Chondrocyte (in vitro differentiated cells): ENCODE measurements at places on chromosomes 5 and 9. TPM values are rescaled to one million over a fixed set of nuclear protein-coding genes. Genes with fewer than 3 reads are reported as not detected.
A peak's percentile ranks its signal among the peaks of the same experiment; 100 is the strongest.

The CRHBP gene
- 0.40 TPM in 1 of 3 replicates, not detected in the others for total RNA-seq

The GABRA1 gene
- not detected in 3 replicates for total RNA-seq

The NTNG2 gene
- total RNA-seq, result 3.0 to 4.8 TPM (median 3.4 TPM) in 3 replicates

The ELOVL7 gene
- total RNA-seq, result 0.22 to 0.40 TPM (median 0.28 TPM) in 3 replicates

The DBH gene
- not detected in 3 replicates for total RNA-seq

The ATP10B gene
- not detected in 3 replicates for total RNA-seq

The IRX1 gene
- total RNA-seq, result 2.3 to 9.8 TPM (median 2.9 TPM) in 3 replicates

The HSPB3 gene
- 0.37 to 4.8 TPM (median 0.46 TPM) in 3 replicates for total RNA-seq

The AIF1L gene
- total RNA-seq, result 4.1 to 33.1 TPM (median 30.1 TPM) in 3 replicates

GRCh38 chr9:123324767-123325183 lies 31.2 kb upstream of the CRB2 start:
- no peak overlapping the region for H3K4me3 ChIP-seq
- H3K36me3 ChIP-seq, result no peaks in the 10 kb centered on the region
- DNase-seq, result no peak
- H3K27me3 ChIP-seq, result peaks cover 6% of the 10 kb centered on the region

GRCh38 chr5:8650186-8650585 lies 781.2 kb downstream of the MTRR start:
- H3K4me1 ChIP-seq, result peaks cover 12% of the 10 kb centered on the region
- no peak for DNase-seq
- no peak overlapping the region for H3K4me3 ChIP-seq
- no peaks in the 10 kb centered on the region for H3K27me3 ChIP-seq
- H3K27ac ChIP-seq, result no peak overlapping the region

- H3K27ac ChIP-seq, result peak overlapping the region; percentile 74
- DNase-seq, result no peak
- H3K4me3 ChIP-seq, result no peak overlapping the region
- H3K36me3 ChIP-seq, result peaks cover 7% of the 10 kb centered on the region
- no peaks in the 10 kb centered on the region for H3K27me3 ChIP-seq
Measured at GRCh38 chr9:133864011-133864410, 125.9 kb upstream of the SARDH start.

DNA sequence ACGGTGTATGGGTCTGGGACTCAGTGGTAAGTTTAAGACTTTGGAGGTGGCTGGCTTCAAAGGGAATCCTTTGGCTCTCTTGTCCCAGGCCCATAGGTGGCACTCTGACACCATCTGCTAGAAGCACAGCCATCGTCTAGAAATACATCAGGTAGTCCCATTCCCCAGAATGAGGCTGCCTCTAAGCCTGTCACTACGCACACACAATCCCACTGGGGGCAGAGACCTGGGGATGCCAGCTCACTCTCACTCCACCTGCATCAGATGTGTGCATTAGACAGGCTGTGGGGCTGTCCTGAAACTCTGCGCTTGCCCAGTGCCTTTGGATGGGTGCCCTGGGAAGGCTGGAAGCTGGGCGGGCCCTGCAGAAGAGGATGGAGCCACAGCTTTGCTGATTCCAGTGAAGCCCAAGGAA lies 127.5 kb upstream of the PANK3 start:
- H3K27ac ChIP-seq, result no peak overlapping the region
- H3K27me3 ChIP-seq, result no peaks in the 10 kb centered on the region
- H3K36me3 ChIP-seq, result peaks cover 13% of the 10 kb centered on the region
- H3K4me1 ChIP-seq, result no peaks in the 10 kb centered on the region

GRCh38 chr9:37284636-37285035 lies 137.9 kb upstream of the GRHPR start:
- no peak for DNase-seq
- peaks cover 5% of the 10 kb centered on the region for H3K36me3 ChIP-seq
- H3K4me1 ChIP-seq, result peaks cover 37% of the 10 kb centered on the region
- no peak overlapping the region for H3K4me3 ChIP-seq
- peak overlapping the region; percentile 87 for H3K27ac ChIP-seq
- no peaks in the 10 kb centered on the region for H3K27me3 ChIP-seq

DNA sequence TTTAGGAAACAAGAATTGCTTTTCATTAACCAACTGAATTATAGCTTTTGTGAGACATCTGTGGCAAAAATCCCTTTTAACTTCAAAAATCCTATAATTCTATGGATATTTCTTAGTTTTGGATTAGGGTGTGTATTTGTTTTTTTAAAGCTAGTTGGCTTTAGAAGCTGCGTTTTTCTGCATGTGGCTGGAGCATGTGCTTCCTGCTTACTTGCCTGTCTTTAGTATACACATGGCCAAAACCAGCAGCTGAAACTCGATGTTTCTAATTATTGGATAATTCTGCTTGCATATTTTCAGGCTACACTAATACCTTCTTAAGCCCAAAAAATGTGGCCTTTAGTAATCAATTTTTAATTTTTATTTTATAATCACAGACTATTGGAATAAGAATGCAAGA lies 8.9 kb downstream of the RECK start:
- H3K4me1 ChIP-seq, result peaks cover 42% of the 10 kb centered on the region
- DNase-seq, result no peak
- H3K27me3 ChIP-seq, result no peaks in the 10 kb centered on the region
- H3K27ac ChIP-seq, result no peak overlapping the region
- H3K4me3 ChIP-seq, result no peak overlapping the region

- no peaks in the 10 kb centered on the region for H3K27me3 ChIP-seq
- H3K4me1 ChIP-seq, result peaks cover 35% of the 10 kb centered on the region
- DNase-seq, result no peak
- no peak overlapping the region for H3K4me3 ChIP-seq
- H3K36me3 ChIP-seq, result peaks cover 5% of the 10 kb centered on the region
Measured at GRCh38 chr9:22079873-22080341, 70.8 kb upstream of the CDKN2B start.

GRCh38 chr5:40991168-40991980 lies 79.8 kb downstream of the MROH2B start:
- H3K27ac ChIP-seq, result no peak overlapping the region
- H3K4me1 ChIP-seq, result no peaks in the 10 kb centered on the region
- no peak overlapping the region for H3K4me3 ChIP-seq
- H3K36me3 ChIP-seq, result no peaks in the 10 kb centered on the region
- H3K27me3 ChIP-seq, result peaks cover 5% of the 10 kb centered on the region

DNA sequence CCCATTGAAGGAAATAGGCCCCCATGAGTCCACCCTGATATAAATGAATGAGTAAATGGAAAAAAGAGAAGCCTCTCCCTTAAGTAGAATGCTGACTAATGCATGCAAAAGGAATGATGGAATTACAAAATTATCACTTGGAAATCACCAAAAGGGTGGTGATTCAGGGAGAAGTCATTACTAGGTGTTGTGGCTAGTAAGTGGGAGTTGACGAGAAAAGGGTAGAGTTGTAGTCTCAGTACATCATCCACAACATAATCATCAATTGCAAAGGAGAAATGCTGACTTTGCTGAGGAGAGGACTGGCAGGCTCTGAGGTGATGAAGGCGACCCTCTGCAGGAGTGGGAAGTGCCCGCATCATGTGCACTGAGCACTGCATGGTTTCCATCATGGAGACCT lies 201.5 kb upstream of the S1PR3 start:
- peaks cover 17% of the 10 kb centered on the region for H3K27me3 ChIP-seq
- no peak overlapping the region for H3K27ac ChIP-seq
- DNase-seq, result no peak
- peaks cover 11% of the 10 kb centered on the region for H3K4me1 ChIP-seq
- H3K36me3 ChIP-seq, result peaks cover 1% of the 10 kb centered on the region

GRCh38 chr5:87103616-87104287 lies 163.9 kb upstream of the RASA1 start:
- no peak for DNase-seq
- H3K4me3 ChIP-seq, result no peak overlapping the region
- peaks cover 8% of the 10 kb centered on the region for H3K4me1 ChIP-seq
- H3K27ac ChIP-seq, result no peak overlapping the region
- H3K27me3 ChIP-seq, result no peaks in the 10 kb centered on the region

- no peaks in the 10 kb centered on the region for H3K27me3 ChIP-seq
- H3K4me1 ChIP-seq, result peaks cover 30% of the 10 kb centered on the region
- no peaks in the 10 kb centered on the region for H3K36me3 ChIP-seq
- H3K27ac ChIP-seq, result peak overlapping the region; percentile 5
Measured at GRCh38 chr9:3954331-3955304, 345.2 kb downstream of the GLIS3 start.

- H3K36me3 ChIP-seq, result peaks cover 46% of the 10 kb centered on the region
- no peaks in the 10 kb centered on the region for H3K27me3 ChIP-seq
- peaks cover 10% of the 10 kb centered on the region for H3K4me1 ChIP-seq
- no peak overlapping the region for H3K27ac ChIP-seq
- no peak overlapping the region for H3K4me3 ChIP-seq
Measured at GRCh38 chr9:114375386-114376175, 12.2 kb downstream of the AKNA start.

DNA sequence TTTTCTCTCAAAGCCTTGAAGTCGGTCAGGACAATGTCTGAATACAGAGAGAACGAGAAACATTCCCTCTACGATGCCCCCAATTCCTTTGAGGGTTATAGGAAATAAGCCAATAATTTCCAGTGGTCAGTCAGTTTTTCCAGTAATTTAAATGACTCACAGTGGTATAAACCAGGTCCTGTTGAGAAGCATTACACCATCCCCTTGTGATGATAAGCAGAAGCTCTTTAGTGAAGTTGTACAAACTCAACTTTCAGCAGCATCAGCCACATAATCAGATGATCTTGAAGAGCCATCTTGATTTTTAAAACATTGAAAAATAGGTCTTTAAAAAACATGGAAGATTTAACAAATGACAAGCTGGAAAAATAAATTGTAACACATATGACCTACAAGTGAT lies 173.9 kb upstream of the ZNF462 start:
- no peak overlapping the region for H3K27ac ChIP-seq
- DNase-seq, result no peak
- H3K4me1 ChIP-seq, result peaks cover 8% of the 10 kb centered on the region

DNA sequence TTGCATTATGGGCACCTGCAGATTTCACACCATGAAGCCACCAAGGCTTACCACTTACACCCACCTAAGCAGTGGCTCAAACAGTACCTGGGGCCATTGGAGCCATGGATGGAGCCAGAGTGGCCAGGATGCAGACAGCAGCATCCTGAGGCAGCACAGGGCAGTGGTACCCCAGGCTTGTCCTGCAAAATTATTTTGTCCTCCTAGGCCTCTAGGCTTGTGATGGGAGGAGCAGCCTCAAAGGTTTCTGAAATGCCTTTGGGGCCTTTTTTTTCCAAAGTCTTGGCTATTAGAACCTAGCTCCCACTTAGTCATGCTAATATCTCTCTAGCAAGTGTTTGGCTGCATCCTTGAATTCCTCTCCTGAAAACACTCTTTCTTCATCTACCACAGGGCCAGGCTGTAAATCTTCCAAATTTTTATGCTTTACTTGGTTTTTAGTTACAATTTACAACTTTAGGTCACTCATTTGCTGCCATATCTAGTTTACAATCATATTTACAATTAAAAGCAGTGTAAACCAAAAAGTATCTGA lies 15.7 kb downstream of the TMC1 start:
- DNase-seq, result no peak
- H3K4me3 ChIP-seq, result no peak overlapping the region
- no peak overlapping the region for H3K27ac ChIP-seq

GRCh38 chr9:96618209-96619123 lies 1.2 kb downstream of the CDC14B start:
- peak overlapping the region; percentile 75 for H3K27ac ChIP-seq
- no peak for DNase-seq
- no peaks in the 10 kb centered on the region for H3K36me3 ChIP-seq
- H3K4me1 ChIP-seq, result peaks cover 27% of the 10 kb centered on the region
- no peaks in the 10 kb centered on the region for H3K27me3 ChIP-seq

GRCh38 chr9:121289772-121290370 lies 21.9 kb downstream of the GSN start:
- H3K4me1 ChIP-seq, result peaks cover 54% of the 10 kb centered on the region
- H3K36me3 ChIP-seq, result peaks cover 4% of the 10 kb centered on the region
- peak overlapping the region; percentile 96 for H3K27ac ChIP-seq

DNA sequence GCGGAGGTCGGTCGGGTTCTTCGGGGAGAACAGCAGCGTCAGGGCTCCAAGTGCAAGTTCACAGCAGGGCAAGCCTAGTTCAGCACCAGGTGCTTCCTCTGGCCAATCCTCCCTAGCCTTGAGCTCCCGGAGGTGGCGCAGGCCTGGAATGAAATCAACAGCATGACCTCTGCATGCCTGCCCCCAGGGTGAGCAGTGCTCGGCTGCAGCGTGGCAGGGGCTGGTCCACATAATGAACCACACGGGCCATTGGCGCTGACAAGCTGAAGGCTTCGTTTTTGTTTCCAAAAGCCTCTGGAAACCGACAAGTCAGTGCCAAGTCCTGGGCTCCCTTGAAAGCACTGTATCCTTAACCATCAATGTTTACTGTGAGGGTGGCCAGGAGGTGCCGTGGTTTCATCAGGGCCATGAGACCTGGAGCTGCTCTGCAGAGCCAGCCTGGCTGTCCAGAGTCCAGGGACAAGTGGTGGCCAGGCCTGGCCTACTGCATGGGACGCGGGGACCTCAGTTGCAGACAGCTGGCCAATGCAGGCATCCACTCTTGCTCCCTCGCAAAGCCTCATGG lies 2.1 kb upstream of the INPP5E start:
- DNase-seq, result no peak
- H3K27me3 ChIP-seq, result no peaks in the 10 kb centered on the region
- H3K27ac ChIP-seq, result no peak overlapping the region

DNA sequence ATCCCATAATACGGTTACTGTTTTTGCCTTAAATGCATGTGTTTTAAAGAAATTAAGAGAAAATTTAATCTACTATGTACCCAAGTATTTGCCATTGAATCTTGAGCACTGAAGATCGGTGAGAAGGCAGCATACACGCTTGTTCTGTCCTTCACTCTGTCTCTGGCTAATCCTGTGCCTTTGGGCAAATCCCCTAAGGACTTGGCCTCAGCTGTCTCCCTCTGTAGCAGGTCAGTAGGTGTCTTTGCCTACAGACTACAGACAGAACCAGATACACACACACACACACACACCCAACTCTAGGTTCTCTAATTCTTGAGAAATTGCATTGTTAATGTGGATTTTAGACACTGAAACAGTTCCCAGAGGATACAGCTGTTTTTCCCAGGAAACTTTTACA lies 117.4 kb downstream of the WDR41 start:
- no peak for DNase-seq
- peaks cover 16% of the 10 kb centered on the region for H3K4me1 ChIP-seq
- H3K36me3 ChIP-seq, result no peaks in the 10 kb centered on the region
- no peak overlapping the region for H3K27ac ChIP-seq

DNA sequence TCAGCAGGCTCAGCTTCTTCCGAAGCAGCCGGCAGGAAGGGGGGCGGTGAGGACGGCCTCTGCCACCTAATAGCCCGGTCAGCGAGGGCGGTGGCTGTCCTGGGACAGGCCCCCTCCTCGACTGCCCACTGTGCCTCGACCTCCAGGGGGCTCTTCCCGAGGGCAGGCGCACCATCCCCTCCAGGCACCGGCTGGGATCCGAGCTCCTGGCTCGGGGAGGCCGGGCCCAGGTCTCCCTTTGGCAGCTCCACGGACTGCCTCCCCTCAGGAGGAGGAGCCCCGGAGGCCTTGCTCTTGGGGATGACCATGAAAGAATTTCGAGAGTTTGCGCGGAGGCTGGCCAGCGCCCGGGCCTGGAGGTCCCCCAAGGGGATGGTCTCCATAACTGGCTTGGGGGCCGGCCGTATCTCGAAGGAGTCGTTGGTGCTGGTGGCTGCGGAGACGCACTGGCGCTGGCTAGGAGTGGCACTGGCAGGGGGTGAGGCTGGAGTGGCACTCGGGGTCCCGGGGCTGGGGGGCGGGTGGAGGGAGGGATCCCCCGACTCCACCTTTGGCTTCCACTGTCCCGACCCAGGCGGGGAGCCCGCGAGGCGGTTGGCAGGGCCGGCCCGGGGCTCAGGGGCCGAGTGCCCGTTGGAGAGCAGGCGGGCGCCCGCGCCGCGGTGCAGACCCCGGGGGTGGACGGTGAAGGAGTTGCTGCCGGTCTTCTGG lies 975 bp downstream of the TPRN start:
- peak overlapping the region; percentile 87 for H3K4me3 ChIP-seq
- no peak for DNase-seq
- H3K27me3 ChIP-seq, result no peaks in the 10 kb centered on the region
- no peaks in the 10 kb centered on the region for H3K36me3 ChIP-seq
- H3K27ac ChIP-seq, result peak overlapping the region; percentile 79
